ENCODE measurements at places on chromosomes 13 and 19. TPM values are rescaled to one million over a fixed set of nuclear protein-coding genes. Genes with fewer than 3 reads are reported as not detected.

NRTN gene
- 2.8 TPM for total RNA-seq

KL gene
- 0.34 TPM for total RNA-seq

IGFL1 gene
- total RNA-seq = not detected

ADPRHL1 gene
- total RNA-seq = 4.2 TPM

KLK6 gene
- total RNA-seq = 15.4 TPM

ZNF560 gene
- not detected for total RNA-seq

LMO7 gene
- total RNA-seq = 60.8 TPM

CCNE1 gene
- total RNA-seq = 13.7 TPM

MIA gene
- total RNA-seq = 1.4 TPM

ZNF418 gene
- 21.0 TPM for total RNA-seq

CYP2A7 gene
- not detected for total RNA-seq

WASF3 gene
- 18.9 TPM for total RNA-seq

C3 gene
- 35.3 TPM for total RNA-seq

SLC17A7 gene
- 0.34 TPM for total RNA-seq

MUC16 gene
- 0.60 TPM for total RNA-seq

- no peak for DNase-seq
Observed at GRCh38 chr13:28533441-28534166, 38.7 kb upstream of the FLT1 start.

DNA sequence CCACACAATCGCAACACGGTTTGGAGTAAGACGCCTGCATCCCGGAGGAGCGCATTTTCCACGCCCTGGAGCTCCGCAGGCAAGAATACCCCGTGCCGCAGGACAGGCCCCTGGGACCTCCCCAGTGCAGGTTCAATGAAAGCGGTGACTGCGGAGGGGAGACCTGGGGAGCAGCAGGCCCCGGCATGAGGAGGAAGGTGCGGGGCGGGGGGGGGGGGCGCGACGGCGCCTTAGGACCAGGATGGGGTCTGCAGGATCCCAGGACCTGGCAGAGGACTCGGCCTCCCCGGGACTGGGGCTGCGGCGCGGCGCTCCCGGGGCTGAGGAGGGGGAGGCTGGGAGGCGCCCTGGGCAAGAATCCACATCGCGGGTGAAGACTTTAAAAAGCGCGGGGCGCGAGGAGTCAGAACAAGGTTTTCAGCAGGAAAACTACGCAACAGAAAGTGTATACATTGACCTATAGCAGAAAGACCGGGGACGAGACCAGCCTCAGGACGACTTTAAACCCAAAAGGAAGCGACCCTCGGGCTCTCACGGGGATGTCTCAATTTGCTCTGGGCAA is 432 bp downstream of the ZNF611 start:
- DNase-seq = no peak

DNA sequence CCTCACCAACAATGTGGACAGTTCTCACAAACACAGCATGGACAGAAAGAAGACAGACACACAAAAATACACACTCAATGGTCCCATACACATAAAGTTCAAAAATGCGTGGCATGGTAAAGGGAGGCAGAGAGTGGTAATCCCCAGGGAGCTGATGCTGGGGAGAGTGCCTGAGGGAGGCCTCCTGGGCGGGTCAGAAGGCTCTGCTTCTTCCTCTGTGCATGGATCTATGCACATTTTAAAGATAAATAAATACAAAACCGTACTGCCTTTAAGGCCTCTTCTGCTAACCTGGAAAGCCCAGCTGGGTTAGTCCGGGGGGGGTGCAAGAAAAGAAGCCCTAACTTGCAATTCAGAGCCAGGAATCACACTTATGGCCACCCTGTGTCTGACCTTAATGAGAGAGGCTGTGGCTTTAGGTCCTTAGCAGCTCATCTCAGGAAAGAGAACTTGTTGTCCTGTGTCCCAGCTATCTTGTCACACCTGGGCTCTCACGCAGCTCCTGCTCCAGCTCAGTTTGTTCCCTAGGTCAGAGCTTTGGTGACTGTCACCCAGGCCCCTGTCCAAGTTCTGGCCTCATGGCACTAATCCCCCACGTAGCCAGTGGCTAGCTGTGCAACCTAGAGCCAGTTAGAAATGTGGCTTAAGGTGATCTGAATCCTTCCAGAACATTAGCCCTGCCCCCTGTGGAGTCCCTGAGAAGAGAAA is 28.5 kb downstream of the POP4 start:
- DNase-seq = no peak

- no peak for DNase-seq
Observed at GRCh38 chr13:20407759-20408158, 117.9 kb downstream of the CRYL1 start.

DNA sequence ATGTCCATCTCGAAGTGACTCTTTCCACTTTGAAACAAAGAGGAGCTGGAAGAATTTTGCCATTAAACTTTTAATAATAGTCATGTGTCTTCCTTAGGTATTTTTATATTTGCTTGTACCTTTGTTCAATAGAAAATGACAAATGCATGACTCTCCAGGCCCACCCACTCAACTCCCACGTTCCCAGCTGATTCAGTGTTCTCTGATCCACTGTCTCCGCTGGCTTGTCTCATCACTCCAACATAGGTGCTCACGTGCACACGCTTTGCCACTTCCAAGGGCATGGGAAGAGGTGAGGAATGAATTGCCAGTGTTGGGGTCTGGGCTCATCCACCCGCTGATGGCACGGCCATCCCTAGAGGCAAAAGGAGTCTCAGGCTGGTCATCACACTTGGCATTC is 24.5 kb downstream of the RASL11A start:
- DNase-seq = no peak

GRCh38 chr13:113815151-113816058 is 48.5 kb downstream of the GAS6 start:
- no peak for DNase-seq

DNA sequence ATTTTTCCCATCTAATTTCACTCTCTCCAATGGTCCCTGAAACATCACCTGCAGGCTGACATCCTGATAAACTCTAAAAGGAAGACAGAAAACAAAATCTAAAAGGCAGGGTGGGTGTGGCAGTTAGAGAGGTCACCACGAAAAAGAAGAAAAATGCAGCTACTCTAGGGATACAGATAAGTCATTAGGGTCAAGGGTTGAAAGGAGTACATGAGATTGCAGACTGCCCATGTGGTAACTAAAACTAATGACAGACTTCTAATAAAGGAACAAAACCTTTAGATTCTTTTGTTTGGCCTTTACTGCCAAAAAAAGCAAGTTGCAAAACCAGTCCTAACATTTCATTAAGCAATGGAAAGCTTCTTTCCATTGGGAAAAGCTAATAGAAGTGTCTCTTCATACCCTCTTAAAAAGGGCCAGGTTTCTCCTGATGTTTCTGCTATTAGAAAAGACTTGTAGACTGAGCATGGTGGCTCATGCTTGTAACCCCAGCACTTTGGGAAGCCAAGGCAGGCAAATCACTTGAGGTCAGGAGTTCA is 31.0 kb downstream of the THSD1 start:
- DNase-seq = no peak

DNA sequence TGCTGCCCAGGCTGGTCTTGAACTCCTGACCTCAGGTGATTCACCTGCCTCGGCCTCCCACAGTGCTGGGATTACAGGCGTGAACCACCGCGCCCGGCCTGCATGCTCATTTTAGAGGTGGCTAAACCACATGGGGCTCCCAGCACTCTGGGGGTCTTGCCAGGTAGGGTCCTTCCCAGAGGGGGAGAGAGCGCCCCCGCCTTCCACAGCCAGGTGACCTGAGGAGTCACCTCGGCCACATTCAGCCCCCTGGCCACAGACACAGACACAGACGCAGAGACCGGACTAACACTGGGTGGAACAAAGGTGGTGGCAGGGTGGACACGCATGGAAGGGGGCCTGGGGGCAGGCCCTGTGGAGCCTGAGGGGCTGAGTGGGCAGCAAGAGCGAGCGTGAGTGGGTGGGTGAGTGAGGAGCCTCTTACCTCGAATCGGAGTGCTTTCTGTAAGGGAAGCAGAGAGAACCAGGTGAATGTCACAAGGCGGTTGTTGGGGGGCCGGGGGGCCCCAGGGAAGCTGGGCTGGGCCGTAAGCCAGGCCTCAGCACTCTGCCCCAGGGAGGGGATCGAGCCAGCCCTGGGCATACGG is 80.1 kb downstream of the PTPRS start:
- no peak for DNase-seq

DNA sequence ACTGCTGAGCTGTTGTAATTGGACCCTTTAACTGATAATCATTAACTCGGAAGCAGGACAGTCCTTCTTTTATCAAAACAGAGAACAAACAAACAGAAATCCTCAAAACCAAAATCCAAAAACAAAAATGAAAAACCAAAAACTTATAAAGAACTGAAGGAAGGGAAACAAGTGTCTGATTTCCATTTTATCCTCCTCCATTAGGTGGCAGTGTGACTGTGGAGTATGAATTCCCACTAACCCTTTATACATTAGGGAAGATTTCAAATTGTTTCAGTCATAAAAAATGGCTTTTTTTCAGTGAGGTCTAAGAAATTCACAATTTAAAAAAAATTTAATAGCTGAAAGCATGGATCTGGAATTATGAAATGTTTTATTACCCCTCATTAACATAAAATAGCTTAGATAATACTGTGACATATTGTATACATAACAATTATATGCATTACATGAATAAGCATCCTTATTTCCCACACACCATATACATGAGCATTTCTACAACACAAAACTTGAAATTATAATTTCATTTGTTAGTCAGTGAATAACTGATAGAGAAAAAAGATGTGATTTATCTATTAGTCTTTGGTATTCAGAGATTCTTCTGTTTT is 1074.3 kb upstream of the PCDH9 start:
- no peak for DNase-seq

GRCh38 chr13:32894589-32895001 is 121.6 kb upstream of the KL start:
- no peak for DNase-seq

GRCh38 chr13:98979012-98979660 is 1.3 kb upstream of the DOCK9 start:
- DNase-seq = no peak

- DNase-seq = no peak
Observed at GRCh38 chr19:14139944-14140343, 3.6 kb upstream of the ASF1B start.

DNA sequence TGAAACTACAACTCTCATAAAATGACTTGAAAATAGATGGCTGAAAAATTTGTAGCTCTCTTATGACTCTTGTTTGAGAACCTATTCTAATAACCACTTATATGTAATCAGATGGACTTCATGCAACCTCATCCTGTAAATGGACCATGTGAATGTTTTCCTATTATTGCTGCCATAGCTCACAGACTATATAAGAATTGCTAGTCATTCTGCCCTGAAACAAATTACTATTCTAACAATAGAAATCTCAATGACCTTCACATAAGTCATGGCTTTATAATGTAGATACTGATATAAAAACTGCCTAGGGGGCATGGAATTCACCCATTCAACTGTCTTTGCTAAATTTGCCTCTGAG is 1111.0 kb upstream of the ATXN8OS start:
- DNase-seq = no peak

DNA sequence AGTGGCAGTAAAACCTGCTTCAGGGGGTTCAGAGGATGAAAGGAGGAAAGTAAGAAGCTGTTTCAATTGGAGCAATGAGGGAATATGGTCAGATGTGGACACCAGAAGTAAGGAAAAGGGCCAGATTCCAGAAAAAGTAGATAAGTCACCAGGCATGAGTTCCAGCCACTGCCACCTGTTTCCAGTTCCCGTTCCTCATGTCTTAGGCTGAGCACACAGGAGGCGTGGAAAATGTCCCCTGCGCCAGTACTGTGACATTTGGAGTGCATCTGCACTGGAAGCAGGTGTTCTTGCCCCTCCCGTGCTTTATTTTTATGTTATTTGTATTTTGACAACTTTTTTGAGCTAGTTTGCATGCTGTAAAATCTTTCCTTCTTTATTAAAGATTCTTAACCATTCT is 25.3 kb downstream of the LMO7 start:
- no peak for DNase-seq

- peak; percentile 45 for DNase-seq
Observed at GRCh38 chr19:29285878-29286277, 72.9 kb upstream of the UQCRFS1 start.
